ENCODE measurements at places on chromosomes 3 and 15.
A peak's percentile ranks its signal among the peaks of the same experiment; 100 is the strongest.

DNA sequence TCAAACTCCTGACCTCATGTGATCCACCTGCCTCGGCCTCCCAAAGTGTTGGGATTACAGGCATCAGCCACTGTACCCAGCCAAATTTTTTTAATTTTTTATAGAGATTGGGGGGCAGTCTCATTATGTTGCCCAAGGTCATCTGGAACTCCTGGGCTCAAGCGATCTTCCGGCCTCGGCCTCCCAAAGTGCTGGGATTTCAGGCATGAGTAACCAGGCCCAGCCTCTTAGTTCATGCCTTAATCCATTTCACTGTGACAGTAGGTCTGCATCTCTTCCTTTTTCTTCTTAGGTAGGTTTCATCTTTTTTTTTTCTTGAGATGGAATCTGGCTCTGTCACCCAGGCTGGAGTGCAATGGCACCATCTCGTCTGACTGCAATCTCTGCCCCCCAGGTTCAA lies 37.3 kb upstream of the PPP4R2 start:
- DNase-seq, result no peak

GRCh38 chr15:68555679-68556037 lies 23.1 kb upstream of the CORO2B start:
- DNase-seq, result no peak

GRCh38 chr3:41503998-41504623 lies 304.8 kb downstream of the CTNNB1 start:
- DNase-seq, result no peak

DNA sequence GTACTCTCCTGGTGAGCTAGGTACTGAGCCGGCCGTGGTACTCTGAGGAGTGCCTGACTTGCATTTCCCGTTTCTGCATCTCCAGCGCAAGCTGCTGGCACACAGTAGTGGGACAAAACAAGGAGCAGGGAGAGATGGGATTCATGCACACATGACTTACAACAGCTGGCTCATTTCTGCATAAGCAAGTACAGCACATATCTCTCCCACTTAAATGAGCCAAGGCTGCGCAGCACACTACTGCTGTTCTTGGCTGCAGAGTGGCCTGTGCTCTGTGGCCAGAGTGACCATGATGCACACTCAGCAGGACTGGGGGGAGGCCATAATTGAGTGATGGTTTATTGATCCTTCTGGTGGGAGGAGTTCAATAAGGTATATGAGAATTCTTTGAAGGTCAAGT lies 59.2 kb upstream of the ABHD17C start:
- no peak for DNase-seq

- DNase-seq, result peak; percentile 67
These were observed 20.4 kb downstream of the RARRES1 start for GRCh38 chr3:158711886-158712285.

- no peak for DNase-seq
These were observed 210.0 kb downstream of the MYRIP start for GRCh38 chr3:40019376-40019775.

DNA sequence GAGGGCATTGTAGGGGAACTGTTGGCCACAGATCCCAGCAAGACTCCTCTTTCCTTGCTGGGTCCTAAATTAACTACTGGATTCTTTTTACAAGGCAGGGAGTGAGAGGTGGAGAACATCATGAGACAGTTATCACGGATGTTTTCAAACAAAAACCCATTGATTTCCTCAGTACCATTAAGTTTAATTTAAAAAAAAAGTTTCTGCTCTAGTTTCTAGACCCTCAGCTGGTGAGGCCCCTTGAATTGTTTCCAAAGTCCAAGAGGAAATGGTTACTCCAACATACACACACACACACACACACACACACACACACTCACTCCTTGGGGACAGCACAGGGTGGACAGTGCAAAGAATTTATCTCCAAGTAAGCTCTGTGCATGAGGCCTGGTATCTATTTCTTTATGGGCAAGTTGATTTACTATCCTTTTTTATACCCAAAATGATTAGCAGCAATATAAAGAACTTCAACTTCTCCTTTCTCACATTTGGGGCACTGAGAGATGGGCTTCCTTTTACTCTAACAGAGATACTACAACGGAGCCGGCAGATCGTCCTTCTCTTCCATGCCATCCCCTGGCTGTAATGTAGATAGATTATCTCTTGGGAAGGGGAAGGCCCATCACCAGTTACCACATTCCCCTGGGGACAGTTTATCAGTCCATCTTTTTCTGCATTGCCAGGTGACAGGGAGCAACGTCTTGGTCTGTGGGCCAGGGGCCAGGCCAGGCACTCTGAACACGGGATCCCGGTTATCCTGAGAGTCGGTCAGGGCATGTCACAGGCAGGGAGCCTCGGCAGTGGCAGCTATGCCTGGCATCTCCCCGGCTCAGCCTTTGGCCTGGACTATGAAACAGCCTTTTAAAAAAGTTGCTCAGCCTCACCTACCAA lies 54.7 kb downstream of the CORO2B start:
- DNase-seq, result no peak

GRCh38 chr3:130779031-130779430 lies 32.4 kb upstream of the PIK3R4 start:
- DNase-seq, result no peak

- no peak for DNase-seq
These were observed 35.6 kb downstream of the SMAD3 start for GRCh38 chr15:67100801-67101581.

- no peak for DNase-seq
These were observed 352.6 kb downstream of the CGGBP1 start for GRCh38 chr3:87706176-87706575.

DNA sequence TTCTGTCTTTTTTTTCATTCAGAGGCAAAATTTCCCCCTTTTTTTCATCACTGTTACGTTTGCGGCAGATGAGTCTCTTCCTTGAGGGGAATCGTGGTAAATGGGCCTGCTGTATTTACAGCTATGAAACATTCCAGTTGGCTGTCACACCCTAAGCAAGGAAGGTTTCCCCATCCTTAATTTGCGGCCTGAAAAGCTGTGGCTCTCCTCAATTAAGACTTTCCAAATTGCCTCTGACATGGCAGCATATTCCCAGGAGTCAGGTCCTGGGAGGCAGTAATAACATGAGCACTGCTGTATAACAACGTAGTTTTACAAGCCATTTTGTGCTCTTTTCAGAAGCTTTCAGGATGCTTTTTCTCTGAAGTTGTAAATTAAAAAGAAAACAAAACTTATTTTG lies 420.9 kb downstream of the LPP start:
- no peak for DNase-seq

DNA sequence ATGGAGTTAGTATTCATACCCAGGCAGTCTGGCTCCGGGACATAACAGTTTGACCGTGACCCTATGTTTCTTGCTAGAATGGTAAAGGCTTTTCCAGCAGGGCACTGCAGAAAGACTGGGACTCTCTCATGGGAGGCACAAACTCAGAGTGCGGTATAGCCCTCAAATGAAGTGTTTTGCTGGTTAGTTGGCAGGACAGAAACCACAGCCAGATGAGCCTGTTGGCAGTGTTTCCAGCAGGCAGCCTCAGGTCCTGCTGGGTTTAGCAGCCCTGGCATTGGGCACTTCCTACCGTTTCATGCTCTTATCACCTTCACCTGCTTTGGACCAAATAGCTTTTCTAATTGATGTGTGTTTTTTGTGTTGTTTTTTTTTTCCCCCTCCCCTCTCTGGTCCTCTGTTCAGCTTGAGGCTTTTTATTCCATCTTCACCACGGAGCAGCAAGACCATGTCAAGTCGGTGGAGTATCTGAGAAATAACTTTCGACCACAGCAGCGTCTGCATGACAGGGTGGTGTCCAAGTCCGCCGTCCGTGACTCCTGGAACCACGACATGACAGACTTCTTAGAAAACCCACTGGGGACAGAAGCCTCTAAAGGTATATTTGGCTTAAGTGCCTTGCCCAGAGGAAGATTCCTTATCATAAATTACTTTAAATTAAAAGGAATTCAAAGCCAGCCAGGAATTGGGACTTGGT lies 205.6 kb downstream of the FEZF2 start:
- no peak for DNase-seq

- peak; percentile 5 for DNase-seq
These were observed 283.2 kb upstream of the SUCLG2 start for GRCh38 chr3:67937498-67938118.

DNA sequence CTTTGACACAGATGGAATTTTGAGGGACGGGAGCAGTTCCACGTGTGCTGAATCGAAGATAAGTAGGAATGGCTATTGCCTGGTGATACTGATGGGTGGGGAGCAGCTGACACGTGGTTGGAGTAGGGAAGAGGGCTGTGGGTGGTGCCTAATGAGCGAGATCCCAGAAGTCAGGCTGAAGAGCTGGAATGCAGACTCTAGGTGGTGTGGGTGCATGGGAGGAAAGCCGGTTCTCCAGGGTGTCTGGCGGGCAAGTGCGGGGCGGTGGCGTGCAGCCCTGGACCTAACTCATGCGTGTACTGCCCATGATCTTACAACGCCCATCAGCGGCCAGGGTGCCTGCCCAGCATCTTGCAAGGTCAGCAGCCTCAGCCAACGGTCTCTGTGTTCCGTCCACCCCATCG lies 63.1 kb downstream of the ARNT2 start:
- no peak for DNase-seq

DNA sequence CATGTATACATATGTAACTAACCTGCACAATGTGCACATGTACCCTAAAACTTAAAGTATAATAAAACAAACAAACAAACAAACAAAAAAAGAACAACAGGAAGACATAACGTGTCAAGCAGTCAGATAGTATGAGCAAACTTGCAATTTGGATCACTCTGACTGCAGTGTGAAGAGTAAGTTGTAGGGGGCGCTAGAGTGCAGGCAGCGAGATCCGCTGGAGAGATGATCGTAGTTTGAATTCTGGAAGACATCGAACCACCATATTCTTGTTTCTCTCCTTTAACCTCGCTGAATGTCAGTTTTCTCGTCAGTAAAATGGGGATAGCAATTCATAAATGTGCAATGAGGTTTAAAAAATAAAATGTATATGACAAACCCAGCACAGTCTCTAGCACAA lies 165.2 kb upstream of the LMCD1 start:
- peak; percentile 3 for DNase-seq

DNA sequence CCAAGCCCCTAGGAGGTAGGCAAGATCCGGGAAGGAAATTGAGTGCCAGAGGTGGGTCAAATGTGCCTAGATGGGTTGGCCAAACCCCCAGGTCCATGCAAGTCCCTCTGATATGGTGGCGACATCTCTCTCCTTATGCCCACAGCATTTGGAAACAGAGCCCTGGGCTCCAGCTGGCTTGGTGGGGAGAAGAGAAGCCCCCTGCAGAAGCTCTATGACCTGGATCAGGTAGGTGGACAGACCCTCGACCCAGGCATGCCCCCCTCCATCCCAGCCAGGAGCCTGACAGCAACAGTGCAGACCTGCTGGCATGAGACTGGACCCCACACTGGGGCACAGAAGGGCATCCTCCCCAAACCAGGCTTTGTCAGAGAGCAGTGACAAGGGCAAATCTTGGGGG lies 12.2 kb downstream of the CHST13 start:
- no peak for DNase-seq

- DNase-seq, result no peak
These were observed 1061.9 kb downstream of the FHIT start for GRCh38 chr3:60189304-60189703.

DNA sequence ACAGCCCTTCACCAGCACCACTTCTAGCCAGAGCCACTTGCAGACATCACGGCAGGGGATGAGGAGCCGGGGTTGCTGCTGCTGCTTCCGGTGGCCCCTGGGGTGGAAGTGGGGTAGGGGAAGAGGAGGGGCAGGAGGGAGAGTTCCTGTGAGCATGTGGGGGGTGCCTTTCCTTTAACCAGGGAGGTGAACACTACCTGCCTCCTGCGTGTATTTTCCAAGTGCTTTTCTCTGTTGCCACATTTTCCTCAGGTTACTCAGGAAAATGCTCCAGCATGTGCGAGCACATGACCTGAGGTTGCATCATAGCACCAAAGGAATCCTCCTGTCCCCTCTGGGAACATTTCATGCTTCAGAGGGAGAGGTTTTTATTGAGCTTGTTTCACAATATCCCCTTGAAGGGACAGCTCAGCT lies 12.2 kb upstream of the SACM1L start:
- peak; percentile 77 for DNase-seq

DNA sequence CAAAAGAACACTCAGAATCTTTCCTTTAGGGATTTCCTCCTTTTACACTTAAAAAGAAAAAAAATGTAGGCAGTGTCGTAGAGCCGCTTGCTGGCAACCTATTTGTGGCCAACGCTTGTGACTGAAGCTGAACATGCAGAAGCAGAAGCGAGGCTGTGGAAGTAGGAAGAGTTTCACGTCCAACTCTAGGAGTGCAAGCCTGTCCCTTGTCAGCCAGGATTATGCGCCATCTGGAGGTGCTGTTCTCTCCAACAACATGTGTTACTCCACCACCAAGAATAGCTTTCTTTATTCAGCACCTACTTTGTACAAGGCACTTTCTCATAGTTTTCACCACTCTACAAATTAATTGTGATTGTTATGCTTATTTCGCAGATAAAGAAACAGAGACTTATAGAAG lies 223.2 kb upstream of the LMCD1 start:
- DNase-seq, result no peak

- DNase-seq, result no peak
These were observed 93.9 kb upstream of the RPL32 start for GRCh38 chr3:12935023-12935860.

DNA sequence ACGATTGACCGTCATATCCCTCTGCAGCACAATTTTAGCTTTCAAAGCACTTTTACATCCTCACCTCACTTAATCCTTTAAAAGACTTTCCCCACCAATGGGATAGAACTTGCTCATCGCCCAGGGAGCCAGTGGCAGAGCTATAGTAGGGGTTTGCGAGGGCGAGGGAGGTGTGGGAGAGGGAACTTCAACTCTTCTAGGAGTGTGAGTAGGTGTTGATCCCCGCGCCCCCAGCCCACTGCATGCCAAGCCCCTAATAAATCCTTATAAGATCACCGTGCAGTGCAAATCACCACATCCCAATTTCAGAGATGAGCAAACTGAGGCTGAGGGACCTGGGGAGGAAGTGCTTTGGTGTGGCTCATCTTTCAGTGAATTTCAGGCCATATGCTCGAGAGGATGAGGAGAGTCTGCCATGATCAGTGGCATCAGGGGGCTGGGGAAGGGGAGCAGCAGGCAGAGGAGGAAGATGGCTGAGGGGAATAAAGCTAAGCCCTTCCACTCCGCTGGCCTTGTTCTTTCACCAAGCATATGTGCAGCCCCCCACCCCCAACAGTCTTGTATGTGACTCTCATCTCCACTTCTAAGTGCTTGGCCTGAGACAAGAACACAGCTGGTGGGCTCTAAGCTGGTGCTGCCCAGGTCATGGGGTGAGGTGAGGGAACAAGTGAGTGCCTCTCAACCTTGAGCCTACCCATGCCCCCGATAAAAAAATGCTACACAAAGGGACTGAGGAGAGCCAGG lies 5.1 kb downstream of the INSYN1 start:
- DNase-seq, result no peak

DNA sequence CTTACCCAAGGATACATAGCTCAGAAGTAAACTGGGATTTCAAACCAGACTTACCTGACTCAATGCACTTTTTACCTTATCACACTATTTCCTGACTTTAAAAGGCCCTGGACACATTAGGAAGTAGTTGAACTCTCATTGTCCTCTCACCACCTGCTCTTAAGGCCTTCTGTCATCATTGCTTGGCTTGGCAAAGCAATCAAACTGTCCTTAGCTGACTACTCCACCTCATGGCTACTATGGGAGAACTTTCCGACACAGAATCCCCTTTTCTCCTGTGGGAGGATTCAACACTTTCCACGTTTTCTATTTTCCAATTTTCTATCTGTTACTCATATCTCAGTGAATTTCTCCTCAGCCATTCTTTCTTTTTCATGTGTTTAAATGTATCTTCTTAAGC lies 55.4 kb downstream of the ZNF148 start:
- DNase-seq, result no peak

GRCh38 chr15:88989578-88989977 lies 76.4 kb upstream of the MFGE8 start:
- peak; percentile 92 for DNase-seq

Data from amniotic epithelial cell (primary cell).